ENCODE measurements at places on chromosomes 5 and 9. TPM values are rescaled to one million over a fixed set of nuclear protein-coding genes. Genes with fewer than 3 reads are reported as not detected.
A peak's percentile ranks its signal among the peaks of the same experiment; 100 is the strongest.

GRCh38 chr5:103013933-103014552, 105.9 kb downstream of the GIN1 start:
- DNase-seq, result peak; percentile 51

DNA sequence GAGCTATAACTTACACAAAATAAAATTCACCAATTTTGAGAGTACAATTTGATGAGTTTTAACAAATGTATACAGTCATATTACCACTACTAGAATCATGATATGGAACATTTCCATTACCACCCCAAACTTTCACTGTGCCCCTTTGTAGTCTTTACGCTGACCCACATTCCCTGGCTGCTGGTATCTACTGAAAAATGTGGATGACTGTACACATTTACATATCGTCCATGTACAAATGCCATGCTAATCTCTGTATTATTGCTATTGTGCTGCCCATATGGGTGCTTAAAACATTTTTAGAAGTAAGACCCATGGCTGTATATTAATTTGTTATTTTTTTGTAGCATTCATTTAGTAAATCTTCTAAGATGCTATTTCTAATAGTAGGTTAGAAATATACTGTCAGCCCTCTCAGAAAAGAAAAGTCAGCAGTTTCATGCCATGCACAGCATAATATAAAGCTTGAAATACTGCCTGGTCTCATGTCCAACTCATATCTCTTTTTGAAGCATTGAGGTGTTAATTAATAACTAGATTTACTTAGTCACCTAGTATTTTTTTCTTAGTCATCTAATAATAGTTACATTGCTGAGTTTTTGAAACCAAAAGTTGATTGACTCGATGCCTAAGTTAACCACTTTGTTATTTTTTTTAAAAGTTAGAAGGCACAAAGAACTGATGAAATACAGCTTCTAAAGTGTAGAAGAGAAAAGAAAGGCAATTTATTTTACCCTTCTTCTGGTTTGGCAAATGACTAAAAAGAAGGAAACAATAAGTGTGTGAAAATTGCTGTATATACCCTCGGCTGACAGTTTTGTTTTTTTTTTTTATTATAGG, 188.3 kb upstream of the MEF2C start:
- DNase-seq, result no peak

GRCh38 chr5:173233347-173234128, 1.5 kb downstream of the NKX2-5 start:
- no peak for DNase-seq

GRCh38 chr5:178502401-178503100, 87.6 kb downstream of the COL23A1 start:
- no peak for DNase-seq

DNA sequence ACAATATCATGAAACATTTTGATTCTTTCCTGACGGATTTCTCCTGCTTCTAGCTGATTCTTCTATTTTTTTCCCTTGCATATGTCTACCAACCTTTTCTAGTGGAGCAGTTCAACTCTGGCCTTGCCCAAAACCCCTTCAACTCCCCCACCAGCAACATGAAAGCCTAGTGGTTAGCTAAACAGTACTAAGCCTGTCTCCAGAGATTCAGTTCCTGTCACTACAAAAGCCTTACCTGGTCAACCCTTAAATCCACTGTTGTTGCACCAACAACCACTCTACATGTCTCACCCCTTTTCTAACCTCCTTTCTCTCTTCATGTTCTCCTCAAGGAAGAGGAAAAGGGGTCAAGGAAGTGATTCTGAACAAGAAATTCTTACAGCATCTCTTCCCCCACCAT, 74.8 kb upstream of the PIK3R1 start:
- no peak for DNase-seq

DNA sequence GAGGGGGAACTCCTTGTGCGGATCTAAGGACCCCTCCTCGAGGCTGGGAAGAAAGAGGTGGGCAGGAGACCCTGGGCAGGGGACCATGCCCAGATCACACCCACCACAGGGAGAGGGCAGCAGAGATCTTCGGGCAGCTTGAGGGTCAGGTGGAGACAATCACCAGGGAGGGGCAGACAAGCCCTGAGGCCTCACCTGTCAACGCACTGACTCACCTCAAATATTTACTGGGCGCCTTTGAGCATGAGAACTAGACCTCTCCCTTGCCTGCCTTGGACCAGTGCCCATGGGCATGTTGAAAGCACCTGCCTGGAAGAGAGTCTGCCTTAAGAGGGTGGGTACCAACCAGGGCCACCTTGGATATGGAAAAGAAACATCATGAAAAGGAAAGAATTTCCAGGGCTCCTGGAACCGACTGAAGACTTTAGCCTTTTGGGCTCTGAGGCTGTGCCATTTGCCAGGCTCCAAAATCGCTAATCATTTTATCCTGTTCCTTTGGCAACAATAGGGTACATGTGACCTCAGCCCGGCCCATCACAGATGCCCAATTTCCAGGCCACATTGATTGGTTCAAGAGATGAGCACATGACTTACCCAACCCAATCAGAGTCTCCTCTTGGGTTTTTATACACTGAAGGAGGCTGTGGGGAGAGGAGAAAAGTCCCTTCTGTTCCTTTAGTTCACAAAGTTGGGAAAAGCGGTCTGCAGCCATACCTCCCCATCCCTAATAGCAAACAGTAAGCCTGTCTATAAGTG, 10.4 kb upstream of the SPINK4 start:
- DNase-seq, result no peak

DNA sequence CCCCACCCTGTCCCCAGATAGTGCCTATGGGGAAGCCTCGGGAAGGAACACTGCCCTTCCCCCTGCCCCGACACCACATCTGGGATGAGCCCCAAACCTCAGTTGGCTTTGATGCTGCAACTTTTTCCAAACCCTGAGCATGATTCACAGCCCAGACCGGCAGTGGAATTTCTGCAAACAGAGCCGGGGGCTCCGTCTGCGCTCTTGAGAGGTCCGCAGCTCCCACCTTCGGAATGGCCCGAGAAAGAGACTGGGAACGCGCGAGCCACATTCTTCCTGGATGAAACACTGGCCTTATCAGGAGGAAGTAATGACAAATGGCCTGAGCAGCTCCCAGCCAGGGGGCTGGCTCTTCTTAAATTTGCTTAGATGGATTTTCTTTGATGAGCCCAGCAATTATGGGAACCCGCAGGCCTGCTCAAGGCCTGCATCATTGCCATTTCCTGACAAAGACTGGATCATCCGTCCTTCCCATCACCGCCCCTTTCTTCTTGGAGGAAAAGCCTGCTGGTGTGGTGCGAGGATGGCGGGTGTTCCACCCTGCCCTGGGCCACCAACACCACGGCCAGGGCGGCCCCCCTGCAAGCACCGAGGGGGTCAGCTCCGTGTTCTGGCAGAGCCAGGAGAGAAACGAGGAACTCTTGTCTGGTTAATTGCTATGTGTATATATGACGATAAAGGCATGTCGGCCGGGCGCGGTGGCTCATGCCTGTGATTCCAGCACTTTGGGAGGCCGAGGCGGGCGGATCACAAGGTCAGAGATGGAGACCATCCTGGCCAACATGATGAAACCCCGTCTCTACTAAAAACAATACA, 38.8 kb upstream of the COL5A1 start:
- DNase-seq, result peak; percentile 99

- no peak for DNase-seq
Observed at GRCh38 chr5:107272954-107273353, 397.8 kb downstream of the EFNA5 start.

- no peak for DNase-seq
Observed at GRCh38 chr9:114928136-114928535, 2.3 kb downstream of the TNFSF8 start.

- peak; percentile 91 for DNase-seq
Observed at GRCh38 chr9:21919377-21920362, 74.5 kb downstream of the CDKN2A start.

HAPLN1 gene
- total RNA-seq, result 0.43 TPM

LVRN gene
- total RNA-seq, result 0.64 TPM

LAMC3 gene
- 0.43 TPM for total RNA-seq

ANKRD18B gene
- total RNA-seq, result not detected

Measured in fibroblast of villous mesenchyme (primary cell).